ENCODE measurements at places on chromosomes 12 and 14. TPM values are rescaled to one million over a fixed set of nuclear protein-coding genes. Genes with fewer than 3 reads are reported as not detected.

The CLEC1B gene
- not detected for total RNA-seq

The FAM186B gene
- total RNA-seq, result 0.43 TPM

The CNTN1 gene
- total RNA-seq, result 0.13 TPM

The NRL gene
- 0.57 TPM for total RNA-seq

The NFE2 gene
- not detected for total RNA-seq

The CSRP2 gene
- total RNA-seq, result 3.1 TPM

The MYO1A gene
- total RNA-seq, result 0.07 TPM

The AICDA gene
- not detected for total RNA-seq

The RNASE13 gene
- total RNA-seq, result not detected

The CPNE6 gene
- not detected for total RNA-seq

The ISCA2 gene
- 17.7 TPM for total RNA-seq

The RD3L gene
- not detected for total RNA-seq

The CARMIL3 gene
- 0.14 TPM for total RNA-seq

The AREL1 gene
- total RNA-seq, result 44.9 TPM

The SMCO2 gene
- 0.50 TPM for total RNA-seq

The TRIM9 gene
- 0.43 TPM for total RNA-seq

The YARS2 gene
- total RNA-seq, result 33.2 TPM

The ZC2HC1C gene
- total RNA-seq, result 2.0 TPM

The PHETA1 gene
- 9.0 TPM for total RNA-seq

The POTEG gene
- not detected for total RNA-seq

The WNT1 gene
- total RNA-seq, result not detected

The RALGAPA1 gene
- total RNA-seq, result 53.3 TPM

The ART4 gene
- 28.2 TPM for total RNA-seq

The TMEM63C gene
- total RNA-seq, result not detected

Data from thoracic aorta endothelial cell (primary cell).